Inflammatory macrophage treated with lipopolysaccharide for 4 hours (primary cell): ENCODE measurements at places on chromosomes 2 and 18.

DNA sequence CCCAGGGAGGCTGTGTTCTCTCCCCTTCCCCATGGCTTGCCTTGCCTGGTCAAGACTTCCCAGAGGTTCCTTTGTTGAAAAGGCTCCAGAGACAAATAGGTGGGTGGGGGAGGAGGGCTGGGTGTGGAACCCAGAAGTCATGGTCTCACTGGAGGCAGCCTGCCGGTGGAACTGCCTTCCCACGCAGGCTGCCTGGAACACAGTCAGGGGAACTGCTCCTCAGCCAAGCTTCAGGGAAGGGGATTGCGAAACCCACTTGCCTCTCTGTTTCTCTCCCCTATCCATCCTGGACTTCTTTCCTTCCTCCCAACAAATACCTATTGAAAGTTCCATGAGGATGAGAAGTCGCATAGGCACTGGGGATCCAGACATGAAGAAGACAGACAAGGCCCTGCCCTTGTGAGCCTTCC lies 31.6 kb downstream of the MARCO start:
- DNase-seq = peak; percentile 92

- no peak for DNase-seq
Observed at GRCh38 chr2:159131914-159132281, 154.6 kb downstream of the WDSUB1 start.

- no peak for DNase-seq
Observed at GRCh38 chr18:39730606-39731005, 2165.0 kb upstream of the CELF4 start.

DNA sequence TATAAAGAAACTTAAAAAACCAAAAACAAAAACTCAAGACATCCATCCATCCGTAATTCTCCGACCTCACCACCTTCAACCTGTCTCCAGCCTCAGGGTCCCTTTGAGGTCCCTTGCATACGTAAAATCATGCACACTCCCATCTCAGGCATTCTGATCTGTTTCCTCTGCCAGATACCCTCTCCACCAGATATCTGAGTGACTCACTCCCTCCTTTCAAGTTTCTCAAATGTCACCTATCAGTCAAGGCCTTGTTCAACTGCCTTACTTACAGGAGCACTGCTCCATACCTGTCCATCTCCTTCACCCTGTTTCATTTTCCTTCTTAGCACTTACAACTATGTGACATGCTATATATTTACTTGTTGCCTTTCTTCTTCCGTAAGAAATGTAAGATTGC lies 369.3 kb downstream of the NBAS start:
- no peak for DNase-seq

DNA sequence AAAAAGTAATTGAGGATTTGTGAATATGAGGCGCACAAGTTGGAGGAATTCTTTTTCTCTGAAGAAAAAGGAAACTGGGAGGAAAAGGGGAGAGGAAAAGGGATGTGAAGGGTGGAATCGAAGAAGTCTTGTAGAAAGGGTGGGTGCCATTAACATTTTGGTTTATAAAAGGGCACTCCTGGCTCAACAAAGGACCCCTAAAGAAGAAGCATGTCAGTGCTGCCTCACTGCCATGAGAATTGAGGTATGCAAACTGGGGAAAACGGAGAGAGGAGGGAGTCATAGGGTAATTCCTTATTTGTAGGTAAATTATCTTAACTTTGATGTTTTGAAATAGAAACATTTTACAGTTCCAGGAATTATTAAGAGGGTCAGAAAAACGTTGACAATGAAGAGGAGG lies 207.2 kb downstream of the NAPG start:
- DNase-seq = no peak

- no peak for DNase-seq
Observed at GRCh38 chr18:80191907-80192652, 55.2 kb downstream of the PARD6G start.
